ENCODE measurements at places on chromosomes 6 and 20. TPM values are rescaled to one million over a fixed set of nuclear protein-coding genes. Genes with fewer than 3 reads are reported as not detected.

Gene CBLN4
- 2.6 TPM for polyA plus RNA-seq

- DNase-seq: no peak
Observed at GRCh38 chr6:166530211-166531095, 56.0 kb downstream of the RAMACL start.

Gene HDGFL1
- not detected for polyA plus RNA-seq

Gene MYLK2
- polyA plus RNA-seq: 0.91 TPM

Gene FAM217A
- polyA plus RNA-seq: 4.7 TPM

- DNase-seq: no peak
Observed at GRCh38 chr20:56733967-56734366, 104.9 kb downstream of the TFAP2C start.

Gene GPR63
- polyA plus RNA-seq: 3.3 TPM

DNA sequence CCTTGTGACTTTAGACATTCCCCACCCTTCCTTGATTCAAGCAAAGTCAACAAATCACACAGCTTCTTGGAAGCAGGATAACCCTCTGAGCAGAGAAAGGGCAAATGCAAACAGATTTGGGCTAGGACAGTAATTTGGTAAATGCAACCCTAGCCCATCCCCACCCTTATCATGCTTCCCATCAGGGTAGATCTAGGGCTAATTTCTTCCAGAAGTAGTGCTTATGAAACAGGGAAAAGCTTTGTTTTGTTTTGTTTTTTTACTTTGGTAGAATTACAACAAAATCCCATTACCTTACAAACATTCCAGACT lies 525.1 kb upstream of the NOX3 start:
- no peak for DNase-seq

Gene SALL4
- polyA plus RNA-seq: 6.7 TPM

DNA sequence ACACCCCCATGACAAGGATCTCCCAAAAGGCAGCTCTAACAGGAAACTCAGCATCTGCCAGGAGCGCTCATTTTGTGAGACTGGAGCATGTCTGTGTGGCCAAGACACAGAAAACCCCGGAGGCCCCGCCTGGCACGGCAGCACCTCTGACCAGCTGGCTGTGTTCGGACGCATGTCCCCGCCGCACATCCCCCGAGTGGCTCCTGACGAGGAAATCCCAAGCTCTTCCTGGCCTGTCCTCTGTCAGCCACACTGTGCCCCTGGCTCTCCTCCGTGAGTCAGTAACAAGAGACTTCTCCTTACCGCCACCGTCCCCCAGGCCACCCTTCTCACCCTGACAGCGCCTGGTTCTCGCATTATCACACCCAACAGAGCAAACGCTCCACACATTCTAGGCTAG lies 14.4 kb downstream of the SLC2A4RG start:
- DNase-seq: no peak

Measured in renal pelvis (tissue), 12 donors.